Activated CD4-positive, alpha-beta T cell treated with anti-CD3 and anti-CD28 coated beads for 36 hours (primary cell): ENCODE measurements at places on chromosomes 3 and 15. TPM values are rescaled to one million over a fixed set of nuclear protein-coding genes. Genes with fewer than 3 reads are reported as not detected.

The TUSC7 gene
- total RNA-seq: not detected

The SGO1 gene
- 29.4 TPM for total RNA-seq

The OCA2 gene
- not detected for total RNA-seq

The CD200R1 gene
- 1.5 TPM for total RNA-seq

The ZNF774 gene
- 2.0 TPM for total RNA-seq

The TRNT1 gene
- 58.2 TPM for total RNA-seq

The SYNPR gene
- total RNA-seq: not detected

The RTP4 gene
- total RNA-seq: 3.1 TPM

DNA sequence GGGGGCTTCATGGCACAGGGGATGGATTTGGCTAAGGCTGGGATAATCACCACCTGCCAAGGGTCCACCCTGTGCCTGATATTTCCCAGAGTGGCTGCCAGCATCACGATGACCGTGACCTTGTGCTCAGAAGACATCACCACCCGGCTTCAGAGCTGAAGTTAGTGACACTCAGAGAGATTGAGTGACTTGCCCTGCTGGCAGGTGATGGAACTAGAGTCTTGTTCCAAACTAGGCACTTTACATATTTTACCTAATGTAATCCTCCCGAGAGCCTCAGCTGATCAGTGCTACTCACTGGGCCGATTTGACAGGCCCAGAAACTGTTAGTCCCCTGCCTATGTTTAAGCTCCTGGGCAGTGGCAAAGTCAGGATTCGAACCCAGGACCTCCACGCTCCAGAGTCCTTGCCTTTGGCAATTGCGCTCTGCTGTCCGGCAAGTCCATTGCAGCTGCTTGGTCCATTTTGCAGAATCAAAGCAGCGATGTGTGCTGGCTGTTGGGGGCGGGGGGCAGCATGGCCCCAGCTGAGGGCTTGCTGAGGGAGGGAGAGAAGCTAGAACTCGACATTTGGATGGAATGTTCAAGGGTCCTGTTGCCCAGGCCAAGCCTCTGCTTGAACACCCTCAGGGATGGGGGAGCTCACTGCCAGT is 74.8 kb upstream of the GATA2 start:
- DNase-seq: no peak

DNA sequence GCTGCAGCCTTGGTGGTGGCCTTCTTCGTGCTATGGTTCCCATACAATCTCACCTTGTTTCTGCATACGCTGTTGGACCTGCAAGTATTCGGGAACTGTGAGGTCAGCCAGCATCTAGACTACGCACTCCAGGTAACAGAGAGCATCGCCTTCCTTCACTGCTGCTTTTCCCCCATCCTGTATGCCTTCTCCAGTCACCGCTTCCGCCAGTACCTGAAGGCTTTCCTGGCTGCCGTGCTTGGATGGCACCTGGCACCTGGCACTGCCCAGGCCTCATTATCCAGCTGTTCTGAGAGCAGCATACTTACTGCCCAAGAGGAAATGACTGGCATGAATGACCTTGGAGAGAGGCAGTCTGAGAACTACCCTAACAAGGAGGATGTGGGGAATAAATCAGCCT is 10.4 kb downstream of the CYP8B1 start:
- DNase-seq: no peak

DNA sequence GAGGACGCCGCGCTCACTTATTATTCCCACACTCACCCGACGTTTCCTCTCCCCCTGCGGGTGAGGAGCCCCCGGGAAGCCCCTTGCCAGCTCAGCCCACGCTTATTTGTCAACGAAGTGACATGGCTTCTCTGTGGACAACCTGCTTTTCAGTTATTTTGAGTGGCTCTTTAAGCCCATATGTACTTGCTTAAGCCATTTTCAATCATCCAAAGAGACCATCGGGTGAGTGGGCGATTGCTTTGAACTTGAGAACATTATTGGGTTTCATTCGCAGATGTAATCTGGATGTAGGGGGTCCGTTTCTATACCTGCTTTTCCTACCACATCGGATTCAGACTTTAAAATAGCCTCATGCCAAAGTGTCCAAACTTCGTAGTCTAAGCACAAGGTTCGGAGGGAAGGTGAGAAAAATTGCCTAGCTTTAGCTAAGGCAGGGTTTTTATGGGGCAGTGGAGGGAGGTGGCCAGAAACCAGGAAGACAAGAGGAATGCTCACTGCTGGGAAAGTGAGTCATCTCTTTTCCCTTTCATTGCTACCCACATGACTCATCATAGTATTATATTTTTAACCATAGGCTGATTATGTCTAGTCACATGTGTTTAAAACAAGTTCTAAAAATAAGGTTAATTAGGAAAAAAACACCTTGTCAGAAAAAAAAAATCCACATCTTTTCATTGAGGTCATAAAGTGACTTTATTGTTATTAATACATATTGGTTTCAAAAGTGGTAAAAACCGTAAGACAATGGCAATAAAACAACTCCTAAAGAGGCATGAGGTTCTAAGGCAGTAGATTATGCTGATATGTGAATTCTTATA is 773.1 kb upstream of the NR2F2 start:
- DNase-seq: peak; percentile 3

DNA sequence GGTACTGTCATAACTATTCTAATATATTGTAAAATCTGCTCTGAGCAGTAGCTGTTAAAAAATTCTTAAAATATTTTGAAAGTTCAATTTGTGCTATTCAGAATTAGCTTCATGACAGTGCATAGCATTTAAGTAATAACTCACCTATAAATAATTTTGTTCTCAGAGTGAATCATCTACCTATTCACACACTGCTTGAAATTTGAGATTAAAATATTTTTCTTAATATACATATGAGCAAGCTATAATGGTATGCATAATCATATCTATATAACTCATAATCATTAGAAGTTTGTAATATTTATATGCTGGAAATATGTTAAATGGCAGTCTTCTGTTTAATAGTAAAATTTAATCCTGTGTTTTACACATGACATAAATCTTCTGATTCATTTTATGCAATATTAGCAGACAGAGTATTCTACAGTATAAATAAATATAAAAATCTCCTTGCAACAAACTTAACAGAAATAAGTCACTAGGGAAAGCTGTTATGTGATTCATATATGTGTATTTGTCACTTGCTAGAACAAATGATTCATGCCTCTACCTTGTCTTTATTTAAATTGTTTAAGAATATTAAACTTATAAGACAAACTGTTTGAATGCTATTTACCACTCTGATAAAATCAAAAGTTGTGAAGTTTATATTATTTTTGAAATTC is 710.8 kb downstream of the PLOD2 start:
- DNase-seq: no peak

DNA sequence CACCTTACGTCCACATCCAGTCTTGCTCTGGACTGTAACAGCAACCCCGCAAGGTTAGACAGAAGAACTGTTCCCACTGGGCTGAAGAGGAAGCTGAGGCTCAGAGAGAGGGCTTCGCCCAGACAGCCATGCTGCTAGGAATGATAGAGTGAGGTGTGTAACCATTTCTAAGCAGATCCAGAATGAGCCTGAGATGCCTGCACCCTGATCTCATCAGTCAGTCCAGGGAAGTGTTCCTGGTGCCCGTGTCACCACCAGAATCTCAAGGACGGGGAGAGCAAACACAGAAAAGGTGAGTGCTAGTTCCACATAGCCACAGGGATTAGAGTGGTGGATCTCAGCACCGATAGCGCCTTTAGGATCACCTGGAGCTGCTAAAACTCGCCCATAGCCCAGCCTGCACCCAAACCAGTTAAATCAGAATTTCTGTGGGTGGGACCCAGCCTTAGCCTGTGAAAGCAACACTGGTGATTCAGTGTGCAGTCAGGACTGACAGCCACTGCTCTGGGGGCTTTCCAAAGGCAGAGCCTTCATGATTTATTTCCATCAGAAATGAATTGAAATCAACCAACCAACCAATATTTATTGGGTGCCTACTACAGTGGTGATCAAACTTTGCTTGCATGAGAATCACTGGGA is 12.3 kb downstream of the ISLR start:
- DNase-seq: peak; percentile 41

DNA sequence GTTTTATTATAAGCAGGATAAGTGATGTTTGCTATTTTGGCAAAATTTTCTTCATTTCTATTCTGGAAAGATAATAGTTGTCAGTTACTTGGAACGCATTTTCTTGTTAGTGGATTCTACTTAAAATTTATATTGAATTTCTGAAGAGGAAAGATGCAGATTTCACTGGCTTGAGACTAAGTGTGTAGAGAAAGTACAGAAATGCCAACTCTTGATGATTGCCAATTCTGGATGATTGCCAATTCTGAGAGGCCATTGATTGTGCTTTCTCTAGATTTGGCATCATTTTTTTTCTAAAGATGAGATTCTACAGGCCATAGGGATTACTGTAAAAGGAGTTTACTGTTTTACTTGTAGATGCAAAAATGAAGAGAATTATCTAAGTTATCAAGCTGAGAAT is 58.9 kb upstream of the CNTN3 start:
- no peak for DNase-seq

DNA sequence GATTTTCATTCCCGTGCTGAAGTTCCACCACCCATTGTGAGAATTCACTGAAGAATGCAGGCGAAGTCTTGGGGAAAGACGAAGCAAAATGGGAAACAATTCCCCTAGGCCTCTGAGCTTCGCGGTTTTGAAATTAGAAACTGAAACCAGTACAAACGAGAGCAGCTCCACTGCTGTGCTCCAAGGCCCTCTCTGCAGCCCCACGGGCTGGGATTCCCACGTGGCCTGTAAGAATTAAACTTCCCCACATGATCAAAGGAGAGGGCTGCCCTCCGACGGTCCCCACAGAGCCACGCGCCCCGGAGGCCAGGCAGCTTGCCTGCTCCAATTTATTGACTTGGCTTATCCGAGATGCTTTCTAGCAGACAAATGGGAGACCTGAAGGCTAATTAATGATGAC is 144.0 kb downstream of the GREM1 start:
- no peak for DNase-seq

DNA sequence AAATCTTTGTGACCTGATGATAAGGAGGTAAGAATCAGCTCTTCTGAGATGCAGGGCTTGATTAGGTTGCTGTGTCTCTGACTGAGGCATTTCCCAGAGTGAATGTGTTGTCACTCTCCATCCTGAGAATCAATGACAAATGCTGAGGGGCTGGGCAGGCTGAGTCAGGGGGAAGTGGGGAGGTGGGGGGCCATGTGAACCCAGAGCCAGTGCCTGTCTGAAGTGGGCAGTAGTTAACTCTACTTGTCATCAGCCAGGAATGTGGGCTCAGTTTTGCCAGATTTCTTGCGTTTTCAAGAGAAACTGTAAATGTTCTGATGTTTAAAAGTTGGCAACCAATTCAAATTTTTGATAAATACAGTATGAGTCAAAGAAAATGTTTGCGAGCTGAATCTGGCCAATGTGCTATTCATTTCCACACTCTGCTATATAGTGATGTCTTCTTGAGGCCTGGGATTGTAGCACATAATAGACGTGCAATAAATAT is 3.1 kb upstream of the BNC1 start:
- DNase-seq: no peak

DNA sequence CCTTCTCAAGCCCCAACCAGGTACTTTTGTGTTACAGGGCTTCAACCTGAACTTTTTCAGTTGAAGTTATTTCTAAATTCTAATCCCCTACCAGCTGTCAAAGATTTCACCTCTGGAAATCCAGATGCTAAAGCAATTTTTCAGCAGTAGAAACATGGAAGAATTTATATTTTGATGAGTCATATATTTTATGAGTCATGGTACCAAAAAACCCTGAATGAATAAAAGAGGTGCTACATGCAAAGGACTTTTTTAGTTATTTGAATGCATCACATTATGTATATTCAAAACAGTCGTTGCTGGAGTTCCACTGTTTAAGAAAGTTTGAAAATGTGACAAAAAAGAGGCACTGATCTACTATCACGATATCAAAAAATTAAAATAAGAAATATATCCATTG is 96.0 kb upstream of the ZNF385D start:
- no peak for DNase-seq

DNA sequence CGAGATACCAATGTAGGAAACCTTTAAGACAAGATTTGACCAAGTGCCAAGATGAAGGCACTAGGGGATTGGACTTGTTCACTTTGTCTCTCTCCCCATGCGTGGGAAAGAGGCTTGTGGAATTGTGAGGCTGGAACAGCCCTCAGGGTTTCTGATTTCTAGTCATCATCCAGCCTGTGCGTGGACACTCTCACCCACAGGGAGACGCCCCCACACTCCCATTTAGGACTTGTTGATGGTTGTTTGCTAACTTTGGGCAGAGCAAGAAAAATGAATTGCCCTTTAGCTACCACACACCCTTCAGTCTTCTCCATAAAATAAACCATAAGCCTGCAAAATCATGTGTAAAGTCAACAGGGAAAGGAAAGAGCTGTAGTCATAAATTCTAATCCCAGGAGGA is 18.4 kb downstream of the ACKR2 start:
- no peak for DNase-seq

DNA sequence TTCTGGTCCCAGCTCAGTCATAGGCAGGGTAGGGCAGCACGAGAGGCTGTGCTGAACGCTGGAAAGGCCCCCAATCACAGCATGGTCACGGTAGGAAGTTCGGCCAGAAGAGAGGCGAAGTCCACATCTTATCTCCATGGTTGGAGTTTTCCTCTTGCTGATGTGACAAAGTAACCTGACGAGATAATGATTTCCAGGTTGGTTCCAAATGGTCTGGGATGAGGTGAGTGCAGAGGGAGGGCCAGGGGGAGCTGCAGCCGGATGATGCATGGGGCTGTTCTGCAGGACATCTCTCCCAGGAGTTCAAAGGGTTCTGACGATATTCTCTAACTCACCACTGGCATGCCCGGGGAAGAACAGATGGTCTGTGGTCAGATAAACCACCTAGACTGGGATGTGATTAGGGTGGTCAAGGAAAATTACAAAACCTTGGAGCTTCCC is 83.2 kb upstream of the WNT5A start:
- DNase-seq: no peak

DNA sequence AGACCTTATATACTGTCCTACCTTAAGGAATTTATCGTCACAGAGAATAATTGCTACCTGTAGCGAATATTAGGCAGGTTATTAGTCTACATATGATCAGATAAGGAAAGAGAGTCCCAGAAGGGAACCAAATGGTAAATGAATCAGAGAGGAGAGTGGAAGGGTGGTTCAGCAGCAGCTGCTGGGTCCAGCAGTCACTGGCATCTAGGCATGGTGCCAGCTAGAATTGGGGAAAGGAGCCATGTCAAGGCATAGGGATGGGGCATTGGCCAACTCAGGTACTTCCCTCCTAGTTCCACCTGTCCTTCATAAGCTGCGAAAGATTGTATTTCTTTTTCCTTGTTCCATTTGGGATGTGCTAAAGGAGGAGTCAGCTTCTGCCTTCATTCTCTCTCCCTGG is 23.4 kb downstream of the HACD3 start:
- DNase-seq: no peak

DNA sequence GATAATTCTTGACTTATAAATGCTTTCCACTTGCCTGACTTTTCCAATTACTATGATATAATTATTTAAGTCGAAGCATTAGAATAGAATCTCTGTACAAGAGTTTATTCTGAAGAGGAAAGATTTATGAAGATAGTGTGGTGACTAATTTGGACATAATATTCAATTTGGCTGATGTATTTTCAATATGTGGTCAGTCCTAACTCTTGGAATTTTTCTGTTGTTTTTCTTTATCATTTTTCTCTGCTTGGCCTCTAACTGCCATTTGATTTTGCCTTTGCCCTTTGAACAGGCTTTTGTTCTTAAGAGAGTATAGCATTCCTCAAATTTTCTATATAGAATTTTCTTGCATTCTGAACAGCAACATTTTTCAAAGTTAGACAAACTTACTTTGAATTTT is 2.6 kb upstream of the MDFIC2 start:
- no peak for DNase-seq

- no peak for DNase-seq
Observed at GRCh38 chr3:159925248-159925647, 63.4 kb upstream of the IL12A start.

GRCh38 chr3:114223143-114223542 is 14.2 kb downstream of the ZNF80 start:
- no peak for DNase-seq

- no peak for DNase-seq
Observed at GRCh38 chr3:157581371-157581770, 78.2 kb upstream of the VEPH1 start.
